Activated CD8-positive, alpha-beta T cell treated with anti-CD3 and anti-CD28 coated beads, Interleukin-2, amount 10 ng/mL, durations not matched to agents 7 days and 5 days (primary cell): ENCODE measurements at places on chromosomes 5 and 9.

DNA sequence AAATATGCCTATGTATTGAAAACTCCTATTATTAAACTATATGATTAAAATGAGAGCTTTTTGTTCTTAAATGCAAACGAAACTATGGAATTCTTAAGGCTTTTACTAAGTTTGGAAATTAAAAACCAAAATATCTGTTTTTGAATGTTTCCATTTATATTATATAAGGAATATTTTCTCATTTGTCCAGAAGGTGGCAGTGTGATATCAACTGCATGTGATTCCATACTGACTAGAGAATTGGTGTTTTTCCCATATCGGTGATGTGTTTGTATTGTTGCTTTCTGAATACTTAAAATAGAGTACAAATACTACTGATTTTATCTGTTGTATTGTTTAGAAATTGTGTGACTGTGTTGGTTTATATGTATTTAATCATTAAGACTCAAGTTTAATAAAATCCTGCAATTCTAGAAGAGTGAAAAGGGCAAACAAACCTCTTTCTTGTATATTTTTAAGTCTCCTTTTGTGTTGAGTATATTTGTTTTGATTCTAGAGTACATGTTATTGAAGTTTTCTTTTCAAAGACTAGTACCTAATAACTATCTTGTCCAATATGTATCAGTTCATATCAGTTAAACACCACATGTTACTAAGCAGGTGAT, 320.8 kb downstream of the CCDC171 start:
- DNase-seq, result no peak

- DNase-seq, result no peak
Observed at GRCh38 chr5:97846643-97847042, 663.6 kb upstream of the RIOK2 start.

GRCh38 chr5:157907479-157907878, 48.5 kb upstream of the CLINT1 start:
- DNase-seq, result no peak

- no peak for DNase-seq
Observed at GRCh38 chr5:27130587-27130986, 92.2 kb upstream of the CDH9 start.

DNA sequence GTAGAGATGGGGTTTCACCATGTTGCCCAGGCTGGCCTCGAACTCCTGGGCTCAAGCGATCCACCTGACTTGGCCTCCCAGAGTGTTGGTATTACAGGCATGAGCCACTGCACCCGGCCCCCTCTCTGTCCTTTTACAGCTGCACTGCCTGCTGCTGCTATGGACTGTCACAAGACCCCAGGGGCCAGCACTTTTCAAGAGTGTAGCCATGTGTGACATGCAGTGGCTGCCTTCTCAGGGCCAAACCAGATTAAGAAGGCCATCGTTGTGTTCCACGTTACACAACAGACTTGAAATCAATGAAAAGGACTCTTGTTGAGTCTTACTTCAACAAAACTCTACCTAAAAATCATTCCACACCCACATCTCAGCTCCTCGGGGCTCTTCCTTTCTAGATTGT, 78.9 kb upstream of the ICE1 start:
- DNase-seq, result no peak

- no peak for DNase-seq
Observed at GRCh38 chr9:18256568-18256967, 217.4 kb upstream of the ADAMTSL1 start.

GRCh38 chr5:99177796-99178195, 249.0 kb upstream of the CHD1 start:
- DNase-seq, result no peak

DNA sequence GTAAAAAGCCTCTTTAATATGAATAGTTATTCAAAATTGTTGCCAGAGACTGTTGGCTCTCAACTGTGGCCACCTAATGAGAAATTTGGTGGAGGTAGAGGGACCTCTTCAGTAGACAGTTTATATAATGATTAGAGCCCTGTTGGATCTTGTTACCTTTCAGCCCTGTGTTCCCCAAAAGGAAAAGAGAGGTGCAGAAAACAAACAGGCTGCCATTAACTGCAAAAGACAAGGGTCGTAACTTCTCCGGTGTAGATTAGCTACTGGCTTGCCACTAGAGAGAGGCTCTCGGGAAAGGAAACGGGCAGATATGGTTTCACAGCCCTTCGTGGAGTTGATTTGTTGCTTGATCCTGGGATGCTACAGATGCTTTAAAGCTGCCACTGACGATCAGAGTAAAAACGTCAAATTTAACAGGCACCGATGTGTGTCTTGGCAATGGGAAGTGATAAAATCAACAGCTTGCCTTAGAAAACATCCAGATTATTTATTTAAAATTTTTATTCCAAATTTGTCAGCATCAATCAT, 7.8 kb downstream of the FST start:
- DNase-seq, result no peak

GRCh38 chr5:1089146-1089545, 22.7 kb downstream of the SLC12A7 start:
- DNase-seq, result no peak

DNA sequence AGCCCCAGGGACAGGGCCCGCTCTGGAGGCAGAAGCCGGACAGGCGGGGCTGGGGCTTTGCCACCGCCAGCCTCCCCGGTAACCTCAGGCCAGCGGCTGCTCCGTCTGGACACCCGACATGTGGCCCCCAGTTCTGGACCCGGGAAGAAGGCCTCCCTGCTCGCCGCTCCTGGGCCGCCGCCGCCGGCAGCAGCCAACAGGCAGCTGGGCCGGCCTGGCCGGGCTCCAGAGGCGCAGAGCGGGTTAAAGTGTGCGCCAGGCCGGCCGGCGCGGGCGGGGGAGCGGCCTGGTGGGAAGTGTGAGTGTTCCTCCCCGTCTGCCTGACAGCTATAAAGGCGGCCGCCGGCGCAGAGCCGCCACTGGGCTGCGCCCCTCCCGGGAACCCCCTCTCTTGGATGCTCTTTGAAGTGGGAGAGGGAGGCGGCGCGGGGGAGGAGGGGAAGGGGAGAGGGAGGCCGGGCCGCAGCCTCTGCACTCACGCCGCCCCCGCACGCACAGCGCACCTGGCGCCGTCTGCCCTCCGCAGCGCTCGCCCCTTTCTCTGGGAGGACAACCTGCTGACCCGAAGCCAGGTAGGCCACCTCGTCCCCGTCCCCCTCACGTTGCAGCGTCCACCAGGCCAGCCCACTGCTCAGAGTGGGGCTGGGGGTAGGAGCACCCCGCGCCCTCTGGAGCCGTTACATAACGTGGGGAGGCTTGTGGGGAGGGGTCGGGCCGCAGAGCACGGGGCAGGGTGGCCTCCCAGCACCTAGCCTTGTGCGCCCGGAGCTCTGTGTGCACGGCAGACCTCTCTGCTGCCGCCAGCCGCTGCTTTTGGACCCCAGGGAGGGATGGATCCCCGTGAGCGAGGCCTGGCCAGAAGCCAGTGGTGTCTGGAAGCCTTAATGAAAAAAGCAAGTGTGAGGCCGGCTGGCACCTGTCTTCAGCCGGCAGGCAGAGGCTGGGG, at the start of gene ADAMTSL2:
TSS of gene ADAMTSL2 (plus strand) at position 359 of the 946 bp plus-strand sequence. CDS start 2,009 bp downstream, outside the sequence.
- DNase-seq, result no peak

- no peak for DNase-seq
Observed at GRCh38 chr5:173240091-173241050, 5.4 kb upstream of the NKX2-5 start.
